ENCODE measurements at places on chromosomes 1 and 21. TPM values are rescaled to one million over a fixed set of nuclear protein-coding genes. Genes with fewer than 3 reads are reported as not detected.

DNA sequence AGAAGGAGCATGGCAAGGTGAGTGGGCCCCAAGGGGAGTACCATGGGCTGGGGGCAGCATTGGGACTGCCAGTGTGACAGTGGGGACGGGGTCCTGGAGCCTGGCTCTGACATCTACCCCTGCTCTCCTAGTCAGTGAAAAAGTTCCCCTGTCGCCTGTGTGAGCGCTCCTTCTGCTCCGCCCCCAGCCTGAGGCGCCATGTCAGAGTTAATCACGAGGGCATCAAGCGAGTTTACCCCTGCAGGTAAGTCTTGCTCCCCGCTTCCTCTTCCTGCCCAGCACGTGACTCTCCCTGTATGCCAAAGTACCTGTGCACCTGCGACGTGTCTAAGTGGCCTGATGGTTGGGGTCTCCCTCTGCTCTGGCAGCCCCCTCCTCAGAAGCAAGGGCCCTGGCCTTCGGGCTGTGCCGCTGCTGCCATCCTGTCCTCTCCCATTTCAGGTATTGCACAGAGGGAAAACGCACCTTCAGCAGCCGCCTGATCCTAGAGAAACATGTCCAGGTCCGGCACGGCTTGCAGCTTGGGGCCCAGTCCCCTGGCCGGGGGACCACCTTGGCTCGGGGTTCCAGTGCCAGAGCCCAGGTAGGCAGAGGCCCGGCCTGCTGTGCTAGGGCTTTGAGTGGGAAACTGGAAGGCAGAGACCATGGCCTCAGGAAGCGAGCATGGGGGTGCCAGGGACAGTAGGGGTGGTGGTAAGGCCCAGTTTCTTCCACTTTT lies 8.1 kb downstream of the ZNF687 start:
- no peak for DNase-seq

- no peak for DNase-seq
Measured at GRCh38 chr1:157369808-157370521, 182.3 kb downstream of the FCRL5 start.

DNA sequence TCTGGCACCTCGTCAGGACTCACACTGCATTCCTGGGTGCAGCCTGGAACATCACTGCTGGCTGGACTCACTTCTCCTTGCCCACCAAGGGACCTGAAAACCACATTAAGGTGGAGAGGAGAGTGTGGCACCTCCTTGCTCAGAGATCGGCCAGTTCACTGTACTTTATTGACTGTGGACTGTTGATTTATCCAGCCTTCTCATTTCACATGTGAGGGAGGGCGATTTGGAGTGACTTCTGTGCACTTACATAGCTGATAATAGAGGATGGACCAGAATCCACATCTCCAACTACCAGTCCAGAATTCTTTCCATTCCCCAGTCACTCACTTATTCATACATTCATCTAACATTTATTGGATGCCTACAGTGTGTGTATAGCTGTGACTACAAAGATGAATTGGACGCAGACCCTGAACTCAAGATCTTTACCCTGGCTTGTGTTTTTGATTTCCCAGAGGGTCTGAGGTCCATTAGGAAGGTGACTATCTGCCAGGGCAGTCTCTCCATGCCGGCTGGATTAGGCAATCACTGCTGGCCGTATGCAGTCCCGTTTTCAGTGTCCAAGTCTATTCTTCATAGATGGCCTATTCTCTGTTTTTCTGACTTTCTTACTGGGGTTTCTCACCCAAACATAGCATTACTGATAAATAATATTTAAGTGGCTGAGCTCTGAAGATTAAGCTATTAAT lies 233.5 kb upstream of the SGIP1 start:
- DNase-seq, result no peak

DNA sequence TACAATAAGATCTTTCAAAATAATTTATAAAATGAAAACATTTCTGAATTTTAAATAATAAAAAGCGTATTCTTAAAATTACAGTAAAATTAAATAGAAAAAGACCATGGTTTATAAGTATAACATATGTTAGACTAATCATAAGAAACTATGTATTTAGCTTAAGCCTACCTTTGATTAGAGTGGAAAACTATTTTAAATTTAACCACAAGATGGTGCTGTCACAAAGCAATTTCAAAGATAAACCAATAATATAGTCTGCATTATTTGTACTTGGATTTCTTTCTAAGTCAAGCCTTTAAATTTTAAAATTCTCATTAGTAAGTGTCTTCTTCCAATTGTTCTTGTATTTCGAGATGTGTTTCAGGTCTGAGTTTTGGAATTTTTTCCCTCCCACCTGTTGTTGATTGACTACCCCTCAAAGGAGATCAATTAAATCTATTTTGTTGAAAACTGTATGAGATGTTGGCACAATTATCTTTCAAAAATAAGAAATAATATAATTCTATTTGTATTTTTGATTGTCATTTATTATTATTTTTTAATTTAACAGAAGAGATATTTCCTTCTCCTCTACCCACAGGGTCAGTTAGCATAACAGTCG lies 459.8 kb downstream of the KCNT2 start:
- DNase-seq, result no peak

- DNase-seq, result no peak
Measured at GRCh38 chr1:216090556-216090955, 332.7 kb downstream of the USH2A start.

DNA sequence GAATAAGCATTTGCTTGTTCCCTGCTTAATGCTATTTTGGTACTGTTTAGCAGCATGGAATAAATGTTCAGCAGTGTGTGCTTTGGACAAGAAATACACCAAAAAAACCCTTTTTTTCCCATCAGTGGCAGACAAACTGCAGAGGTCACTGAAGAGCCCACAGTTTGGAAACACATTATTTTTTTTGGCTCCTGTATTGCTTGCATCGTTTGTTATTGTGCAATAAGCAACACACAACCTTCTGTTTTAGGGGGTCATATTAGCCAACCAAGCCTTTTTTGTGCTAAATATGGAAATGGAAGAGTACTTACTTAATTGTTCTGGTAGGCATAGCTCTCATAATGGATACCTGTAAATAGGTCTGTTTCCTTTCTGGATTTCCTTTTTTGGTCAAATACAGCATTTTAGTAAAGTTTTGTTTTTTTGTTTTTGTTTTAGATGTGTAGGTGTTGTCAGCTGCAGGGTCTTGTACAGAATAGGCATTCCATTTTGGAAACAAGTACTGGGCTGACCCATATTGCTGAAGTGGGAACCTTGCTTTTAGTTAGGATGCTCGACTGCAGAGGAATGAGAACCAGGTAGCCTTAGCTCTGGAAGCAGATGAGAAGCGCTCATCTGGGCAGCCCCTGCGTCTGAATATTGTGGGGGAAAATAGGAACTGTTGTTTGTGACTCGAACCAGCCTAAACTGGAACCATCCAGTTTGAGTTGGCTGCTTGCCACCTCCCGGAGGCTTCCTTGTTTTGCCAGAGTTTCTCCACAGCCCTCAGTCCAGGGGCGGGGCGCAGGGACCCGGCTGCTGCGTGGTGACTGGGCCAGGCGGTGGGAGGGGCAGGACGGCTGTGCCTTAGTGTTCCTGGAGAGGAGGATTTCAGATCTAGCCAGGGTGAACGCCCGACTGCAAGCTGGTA lies 38.4 kb downstream of the SPEN start:
- peak; percentile 99 for DNase-seq

DNA sequence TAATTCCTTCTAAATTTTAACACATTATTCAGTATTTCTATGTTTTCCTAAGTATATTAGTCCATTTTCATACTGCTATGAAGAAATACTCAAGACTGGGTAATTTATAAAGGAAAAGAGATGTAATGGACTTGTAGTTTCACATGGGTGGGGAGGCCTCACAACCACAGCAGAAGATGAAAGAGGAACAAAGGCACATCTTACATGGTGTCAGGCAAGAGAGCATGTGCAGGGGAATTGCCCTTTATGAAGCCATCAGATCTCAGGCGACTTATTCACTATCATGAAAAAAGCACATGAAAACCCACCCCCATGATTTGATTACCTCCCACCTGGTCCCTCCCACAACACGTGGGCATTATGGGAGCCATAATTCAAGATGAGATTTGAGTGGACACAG lies 15.6 kb downstream of the GBP5 start:
- DNase-seq, result no peak

- DNase-seq, result no peak
Measured at GRCh38 chr1:180863158-180863775, 49.4 kb upstream of the KIAA1614 start.

DNA sequence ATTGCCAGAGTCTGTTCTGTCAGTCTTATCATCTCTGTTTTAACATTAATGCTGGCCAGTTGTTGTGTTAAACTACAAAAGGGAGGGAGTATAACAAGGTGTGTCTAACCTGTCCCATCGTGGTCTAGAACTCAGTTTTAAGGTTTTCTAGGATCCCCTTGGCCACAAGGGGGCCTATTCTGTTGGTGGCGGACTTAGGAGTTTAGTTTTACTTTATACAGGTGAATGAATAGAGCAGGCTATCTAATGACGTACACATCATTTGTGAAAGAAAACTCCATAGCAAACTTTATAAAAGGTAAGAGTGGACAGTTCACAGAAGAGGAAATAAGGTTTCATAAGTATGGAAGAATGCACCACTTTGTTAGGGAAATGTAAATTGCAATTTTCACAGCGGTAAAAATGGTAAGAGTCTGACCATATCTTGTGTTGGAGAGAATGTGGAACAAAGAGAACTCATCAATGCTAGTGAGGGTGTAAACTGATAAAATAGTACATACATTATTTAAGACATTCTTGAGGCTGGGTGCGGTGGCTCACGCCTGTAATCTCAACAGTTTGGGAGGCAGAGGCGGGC lies 2.5 kb upstream of the ATF6 start:
- no peak for DNase-seq

GRCh38 chr21:15275615-15276235 lies 210.9 kb upstream of the NRIP1 start:
- DNase-seq, result no peak

DNA sequence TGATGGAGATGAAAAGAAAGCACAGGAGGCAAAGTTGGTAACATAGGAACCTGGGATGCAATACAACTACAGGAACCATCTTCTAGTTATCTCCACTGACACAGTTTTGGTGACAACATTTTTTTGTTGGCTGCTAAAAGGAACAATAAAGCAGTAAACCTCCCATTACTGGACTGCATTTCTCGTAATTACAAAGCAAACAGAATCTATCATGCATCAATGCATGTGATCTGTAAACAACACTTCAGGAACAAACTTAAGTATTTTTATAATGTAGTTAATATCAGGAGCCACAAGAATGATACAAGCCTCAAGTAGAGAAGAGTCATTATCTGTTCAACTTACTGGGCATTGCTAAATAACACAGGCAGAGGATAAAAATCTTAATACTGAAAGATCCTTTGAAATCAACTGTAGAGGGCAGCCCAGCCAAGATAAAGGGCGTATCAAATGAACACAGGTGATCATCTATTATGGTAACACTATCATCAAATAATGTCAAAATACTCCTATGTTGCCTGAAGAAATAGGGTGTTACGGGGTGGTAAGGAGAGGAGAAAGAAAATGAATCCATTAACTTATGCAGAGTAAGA lies 193.3 kb downstream of the EIF4G3 start:
- DNase-seq, result no peak

DNA sequence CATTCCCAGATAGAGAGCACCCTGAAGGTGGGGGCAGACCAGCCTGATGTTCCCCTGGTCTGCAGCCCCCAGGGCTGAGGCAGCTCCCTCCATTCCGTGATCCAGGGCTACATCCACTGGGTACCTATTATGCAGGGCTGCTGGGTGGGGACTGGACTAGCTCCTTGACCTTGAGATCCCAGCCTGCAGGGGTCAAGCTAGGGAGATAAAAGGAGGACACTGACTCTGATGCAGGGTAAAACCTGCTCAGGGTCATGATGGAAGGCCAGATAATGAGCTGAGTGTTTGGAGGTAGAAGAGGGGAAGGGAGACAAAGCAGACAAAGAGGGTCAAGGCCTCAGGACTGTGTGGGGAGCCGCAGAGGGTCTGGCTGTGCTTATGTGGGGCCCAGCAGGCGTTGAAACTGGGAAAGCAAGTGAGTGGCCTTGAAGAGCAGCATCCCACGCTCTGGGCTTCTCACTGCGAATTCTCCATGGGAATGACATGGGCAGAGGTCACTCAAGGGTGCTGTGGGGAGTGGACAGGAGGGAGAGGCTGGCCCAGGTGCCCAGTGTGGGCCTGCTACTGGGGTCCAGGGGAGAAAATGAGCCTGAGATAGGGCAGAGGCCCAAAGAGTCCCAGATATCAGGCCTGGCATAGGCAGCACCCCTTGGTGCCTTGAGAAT lies 9.7 kb downstream of the FOXO6 start:
- no peak for DNase-seq

- DNase-seq, result no peak
Measured at GRCh38 chr1:223363856-223364684, at the start of gene SUSD4. TSS of gene SUSD4 (minus strand) at chr1:223364176. CDS start at chr1:223363425, 751 bp downstream.

- DNase-seq, result no peak
Measured at GRCh38 chr1:234624724-234625117, 14.7 kb upstream of the IRF2BP2 start.

GRCh38 chr1:31011719-31012118 lies 53.8 kb downstream of the PUM1 start:
- no peak for DNase-seq

Gene BACE2
- total RNA-seq, result 102 TPM

Gene TNFRSF8
- total RNA-seq, result 1.00 TPM

Gene CD160
- not detected for total RNA-seq

Gene HCRTR1
- total RNA-seq, result not detected

Gene GART
- 52.6 TPM for total RNA-seq

Gene FCGR1A
- total RNA-seq, result 11.2 TPM

Gene NCMAP
- total RNA-seq, result not detected

Gene TRPM2
- total RNA-seq, result 11.3 TPM

Data from posterior vena cava (tissue), 2 donors.